Suprapubic skin (tissue), 4 donors: ENCODE measurements at places on chromosomes 5 and 9. TPM values are rescaled to one million over a fixed set of nuclear protein-coding genes. Genes with fewer than 3 reads are reported as not detected.

- DNase-seq: no peak
Observed at GRCh38 chr9:127314911-127315310, 50.3 kb downstream of the GARNL3 start.

DNA sequence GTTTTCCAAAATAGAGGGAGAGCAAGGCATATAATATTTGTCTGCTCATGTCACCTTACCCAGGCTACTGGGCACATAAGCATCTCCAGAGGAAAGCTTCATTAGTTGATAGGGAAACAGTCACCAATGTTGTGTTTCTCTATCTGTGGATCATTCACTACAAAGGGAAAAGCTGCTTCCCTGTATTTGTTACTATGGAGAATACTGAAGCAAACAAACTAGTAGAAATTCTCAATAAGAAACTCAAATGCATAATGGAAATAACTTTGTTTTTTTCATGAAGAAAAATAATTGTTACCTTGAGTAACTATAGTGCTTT, 138.2 kb downstream of the PCSK1 start:
- no peak for DNase-seq

DNA sequence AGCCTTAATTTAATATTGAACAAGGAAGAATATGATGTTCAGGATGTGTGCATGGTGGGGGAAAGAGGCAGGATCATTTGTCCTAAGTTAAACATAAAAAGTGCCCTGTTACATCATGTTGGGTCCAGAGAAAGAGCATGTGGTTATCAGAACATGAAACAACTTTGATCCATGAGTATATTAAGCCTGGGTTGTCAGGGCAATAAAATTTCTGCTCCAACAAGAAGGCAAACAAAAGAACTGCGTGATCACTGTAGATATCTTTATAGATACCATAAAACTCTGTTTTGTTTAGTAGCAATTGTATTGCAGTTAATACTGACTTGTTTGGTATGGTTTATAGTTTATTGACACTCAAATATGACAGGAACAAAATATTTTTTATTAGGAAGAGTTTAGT, 35.2 kb downstream of the PCA3 start:
- DNase-seq: no peak

Gene TTLL11
- 10.2 TPM for total RNA-seq

DNA sequence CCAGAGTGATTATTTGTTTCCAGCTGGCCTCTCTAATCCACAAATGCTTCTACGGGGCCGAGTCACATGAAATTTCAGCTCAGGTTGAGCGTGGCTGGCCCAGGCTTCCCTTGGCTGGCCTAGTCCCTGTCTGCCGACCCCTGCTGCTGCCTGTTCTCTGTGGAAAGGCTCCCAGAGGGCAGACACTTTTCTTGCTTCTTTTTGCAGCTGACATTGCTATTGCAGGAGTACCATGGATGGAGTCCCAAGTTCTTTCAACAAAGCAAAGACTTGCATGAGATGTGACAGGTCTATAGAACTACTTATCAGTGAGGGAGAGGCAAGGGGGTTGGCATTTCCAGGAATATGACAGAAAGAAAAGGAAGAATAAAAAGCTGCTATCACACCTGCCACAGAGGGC, 287.4 kb upstream of the ARRDC3 start:
- no peak for DNase-seq

Gene C9orf85
- 17.4 TPM for total RNA-seq

GRCh38 chr5:122101636-122102285, 23.7 kb upstream of the LOX start:
- no peak for DNase-seq

DNA sequence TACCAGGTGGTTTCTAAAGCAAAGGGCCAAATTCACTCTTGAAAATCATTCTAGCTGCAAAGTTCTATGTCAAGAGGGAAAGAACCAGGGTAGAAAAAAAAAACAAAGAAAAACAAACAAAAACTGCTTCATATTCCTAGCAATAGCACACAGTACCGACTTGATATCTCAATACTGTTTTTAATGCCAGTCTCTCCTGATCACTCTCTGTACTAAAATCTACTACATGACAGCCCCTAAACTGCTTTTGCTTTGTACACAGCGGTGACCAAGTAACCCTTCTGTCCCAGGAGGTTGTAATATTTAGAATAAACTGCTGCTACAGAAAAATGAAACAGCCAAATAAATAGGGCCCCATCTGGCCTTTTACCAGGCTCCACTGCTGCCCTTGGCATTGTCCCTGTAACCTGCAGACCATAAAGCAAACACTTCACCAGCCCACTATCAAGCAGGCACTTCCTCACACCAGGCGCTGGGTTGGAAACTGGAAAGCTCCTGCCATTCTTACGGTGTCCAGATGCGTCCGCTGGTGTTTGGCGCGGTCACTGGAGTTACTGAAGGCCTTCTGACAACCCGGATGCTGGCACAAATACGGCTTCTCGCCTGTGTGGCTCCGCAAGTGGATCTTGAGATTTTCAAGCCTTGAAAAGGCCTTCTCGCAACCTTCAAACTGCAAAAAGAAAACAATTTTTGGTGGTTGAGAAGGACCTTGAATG, 363.2 kb downstream of the GLIS3 start:
- DNase-seq: no peak

Gene APC
- 60.4 TPM for total RNA-seq

Gene ADAMTS12
- total RNA-seq: 0.81 TPM

DNA sequence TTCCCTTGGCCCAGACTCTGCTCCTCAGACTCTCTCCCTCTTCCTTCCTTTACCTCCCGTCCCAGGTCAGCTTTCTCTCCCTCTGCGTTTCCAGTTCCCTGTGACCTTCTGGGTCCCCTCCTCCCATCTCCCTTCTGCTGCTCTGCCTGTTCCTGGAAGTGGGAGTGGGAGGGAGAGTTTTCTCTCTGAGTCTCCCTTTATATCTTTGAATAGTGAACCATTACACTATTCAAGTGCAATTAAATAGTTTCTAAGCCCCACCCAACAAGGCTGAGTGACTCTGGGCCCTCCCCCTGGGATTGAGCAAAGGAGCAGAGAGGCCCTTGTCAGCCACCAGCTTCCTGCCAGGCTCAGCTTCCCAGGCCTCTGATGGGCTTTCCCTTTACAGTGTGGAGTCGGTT, 34.8 kb downstream of the THBS4 start:
- no peak for DNase-seq

- no peak for DNase-seq
Observed at GRCh38 chr5:95870105-95870672, 47.7 kb upstream of the GLRX start.

GRCh38 chr5:91651704-91652103, 268.6 kb upstream of the ARRDC3 start:
- DNase-seq: no peak

DNA sequence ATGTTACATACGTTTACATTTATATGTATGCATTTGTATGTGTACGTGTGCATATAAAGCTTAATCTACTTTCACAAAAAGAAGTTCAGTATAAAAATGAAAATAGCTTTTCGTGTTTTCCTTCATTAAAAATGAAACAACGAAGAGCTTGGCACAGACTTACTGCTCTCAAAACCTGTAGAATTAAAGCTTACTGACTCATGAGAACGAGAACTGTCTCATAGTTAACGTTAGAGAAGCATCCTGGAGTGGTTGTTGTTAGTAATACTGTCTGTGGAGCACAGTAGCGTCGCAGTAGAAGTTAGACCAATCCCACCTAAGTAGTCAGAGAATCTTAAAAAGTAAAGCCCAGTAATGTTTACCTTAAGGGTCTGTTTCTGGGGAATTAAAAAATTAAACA, 1.3 kb downstream of the MAT2B start:
- no peak for DNase-seq

Gene SLC22A4
- 0.32 TPM for total RNA-seq

- peak; percentile 84 for DNase-seq
Observed at GRCh38 chr9:38066914-38067858, 1.8 kb downstream of the SHB start.

Gene DMRTA1
- 0.08 TPM for total RNA-seq

DNA sequence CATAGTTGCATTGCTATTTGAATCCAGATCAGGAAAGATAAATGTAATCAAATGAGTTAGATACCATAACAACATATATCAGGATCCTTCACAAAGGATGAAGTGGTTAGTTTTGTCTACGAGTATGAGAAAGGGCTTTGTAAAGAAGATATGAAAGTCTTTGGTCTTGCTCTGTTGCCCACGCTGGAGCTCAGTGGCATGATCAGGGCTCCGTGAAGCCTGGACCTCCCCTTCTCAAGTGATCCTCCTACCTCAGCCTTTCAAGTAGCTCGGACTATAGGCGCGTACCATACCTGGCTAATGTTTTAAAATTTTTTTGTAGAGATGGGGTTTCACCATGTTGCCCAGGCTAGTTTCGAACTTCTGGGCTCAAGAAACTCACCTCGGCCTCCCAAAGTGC, 1.8 kb downstream of the SMC5 start:
- no peak for DNase-seq

Gene AGGF1
- total RNA-seq: 21.3 TPM

GRCh38 chr9:29393064-29393463, 1819.8 kb upstream of the C9orf72 start:
- no peak for DNase-seq

Gene SLC34A1
- total RNA-seq: not detected

DNA sequence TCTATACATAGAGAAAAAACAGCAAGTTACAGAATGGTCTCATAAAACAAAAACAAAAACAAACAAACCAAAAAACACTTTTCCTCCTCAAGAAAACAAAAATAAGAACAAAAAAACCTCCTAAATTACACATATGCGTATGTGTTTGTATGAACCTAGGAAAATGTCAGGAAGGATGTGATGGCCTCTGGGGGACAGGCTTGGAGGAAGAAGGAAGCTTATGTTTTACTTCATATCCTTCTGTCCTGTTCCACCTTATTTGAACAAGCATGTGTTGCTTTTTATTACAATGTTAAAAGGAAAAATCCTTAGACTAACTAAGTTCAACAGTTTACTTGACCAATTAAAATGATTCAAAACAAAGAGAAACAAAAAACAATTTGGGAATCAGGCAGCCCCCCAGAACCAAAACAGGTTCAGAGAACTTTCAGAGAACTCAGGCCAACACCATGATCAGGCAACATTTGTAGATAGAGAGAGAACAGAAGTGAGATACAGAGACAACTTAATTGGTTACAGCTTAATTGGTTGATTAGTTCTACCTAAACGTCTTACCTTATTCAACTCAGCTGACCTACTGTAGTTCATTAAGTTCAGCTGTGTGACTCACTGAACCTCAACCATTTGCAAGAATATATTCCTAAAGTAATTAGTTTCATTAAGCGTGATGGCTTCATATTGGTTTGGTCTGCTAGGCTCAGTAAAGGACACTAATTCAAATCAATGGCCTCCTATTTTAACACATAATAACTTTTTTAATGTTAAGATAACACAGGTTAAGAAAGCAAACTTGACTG, 10.1 kb downstream of the SPAAR start:
- no peak for DNase-seq

DNA sequence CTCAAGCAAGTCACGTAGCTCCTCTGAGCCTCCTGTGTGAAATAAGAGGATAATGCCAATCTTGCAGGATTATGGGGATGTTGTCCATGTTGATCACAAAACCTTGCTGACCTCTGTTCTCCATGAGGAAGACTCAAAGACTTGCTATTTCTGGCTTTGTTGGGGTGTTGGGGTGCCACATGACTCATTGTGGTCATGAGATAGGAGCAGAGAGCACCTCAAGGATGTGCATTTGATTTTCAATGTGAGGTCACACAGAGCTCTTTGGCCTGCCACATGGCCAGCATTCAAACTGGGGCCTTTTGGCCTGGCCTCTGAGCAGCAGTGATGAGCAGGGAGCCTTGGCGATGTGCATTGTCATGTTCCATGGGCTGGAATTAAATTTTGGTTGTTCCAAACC, 380.3 kb downstream of the GADD45G start:
- no peak for DNase-seq

GRCh38 chr9:91923145-91923544, 26.9 kb downstream of the ROR2 start:
- DNase-seq: no peak

GRCh38 chr9:37775216-37775919, 9.5 kb downstream of the EXOSC3 start:
- no peak for DNase-seq

GRCh38 chr9:98795970-98796363, 388 bp downstream of the ANKS6 start:
- DNase-seq: no peak

Gene TBCA
- 88.7 TPM for total RNA-seq

GRCh38 chr5:95908799-95909198, 52.9 kb downstream of the ELL2 start:
- DNase-seq: no peak

Gene PDLIM4
- total RNA-seq: 110 TPM

Gene ARL14EPL
- not detected for total RNA-seq

DNA sequence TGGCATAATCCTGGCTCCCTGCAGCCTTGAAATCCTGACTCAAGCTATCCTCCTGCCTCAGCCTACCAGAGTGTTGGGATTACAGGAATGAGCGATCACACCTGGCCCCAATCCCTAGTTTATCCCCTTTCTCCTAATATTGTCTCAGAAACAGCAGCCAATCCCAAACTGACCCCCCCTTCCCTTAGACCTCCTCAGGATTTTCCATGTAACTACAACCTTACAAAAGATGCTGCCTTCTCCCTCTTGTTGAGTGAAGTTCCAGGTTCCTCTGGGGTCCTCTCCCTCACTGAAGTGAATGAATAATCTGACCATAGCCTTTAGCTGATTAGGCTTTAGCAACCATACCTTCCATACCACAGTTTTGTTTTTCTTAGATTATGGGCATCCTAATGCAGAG, 25.9 kb upstream of the MSANTD3 start:
- no peak for DNase-seq

DNA sequence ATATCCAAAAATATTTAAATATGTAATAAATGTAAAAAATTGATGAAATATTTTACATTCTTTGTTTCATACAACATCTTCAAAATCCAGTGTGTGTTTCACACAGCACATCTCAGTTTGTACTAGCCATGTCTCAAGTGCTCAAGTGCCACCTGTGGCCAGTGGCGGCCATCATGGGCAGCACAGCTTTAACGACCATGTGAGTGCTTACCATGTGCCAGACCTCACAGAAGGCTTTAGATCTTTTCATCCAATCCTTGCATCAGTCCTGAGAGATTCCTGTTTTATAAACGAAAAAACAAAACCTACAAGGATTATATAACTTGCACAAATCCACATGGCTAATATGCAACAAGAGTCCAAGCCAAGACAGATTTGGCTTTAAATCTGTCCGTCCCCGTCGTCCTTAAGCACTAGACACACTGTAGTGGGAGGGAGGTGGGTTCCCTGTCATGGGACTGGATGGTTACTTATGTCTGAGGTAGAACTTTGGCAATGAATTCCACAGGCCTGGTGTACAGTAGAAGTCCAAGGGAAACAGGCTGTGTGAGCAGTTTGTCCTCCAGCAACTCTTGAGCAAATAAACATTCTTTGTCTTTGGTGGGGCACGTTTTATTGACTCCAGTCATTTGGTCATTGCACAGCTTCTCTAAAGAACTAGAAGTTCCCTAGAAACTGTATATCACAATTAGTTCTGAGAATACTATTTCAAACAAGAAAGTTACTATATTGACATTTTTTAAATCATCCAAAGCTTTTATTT, 25.0 kb upstream of the F2R start:
- no peak for DNase-seq

DNA sequence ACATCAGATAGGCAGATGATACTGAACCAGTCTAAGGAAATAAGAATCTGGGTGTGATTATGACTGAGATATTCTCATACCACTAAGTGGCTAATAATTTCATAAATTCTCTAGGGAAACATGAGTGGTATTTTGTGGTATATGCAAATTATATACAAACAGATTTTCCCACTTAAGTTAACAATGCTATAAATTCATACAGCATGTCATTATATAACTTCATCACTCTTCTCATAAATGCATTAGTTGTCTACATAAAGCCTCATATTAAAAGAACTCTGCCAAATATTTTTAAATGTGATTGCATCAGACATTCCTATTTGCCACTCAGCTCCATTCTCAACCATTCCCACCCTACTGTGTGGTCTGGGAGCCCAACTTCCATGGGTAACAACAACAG, 226.5 kb downstream of the TLE1 start:
- no peak for DNase-seq

Gene PCDH12
- 0.89 TPM for total RNA-seq
